ENCODE measurements at places on chromosomes 4 and X. TPM values are rescaled to one million over a fixed set of nuclear protein-coding genes. Genes with fewer than 3 reads are reported as not detected.

GLUD2 gene
- 2.7 TPM for polyA plus RNA-seq

NOA1 gene
- 19.0 TPM for polyA plus RNA-seq

DMD gene
- polyA plus RNA-seq, result 15.4 TPM

UGT2B15 gene
- 0.11 TPM for polyA plus RNA-seq

DNA sequence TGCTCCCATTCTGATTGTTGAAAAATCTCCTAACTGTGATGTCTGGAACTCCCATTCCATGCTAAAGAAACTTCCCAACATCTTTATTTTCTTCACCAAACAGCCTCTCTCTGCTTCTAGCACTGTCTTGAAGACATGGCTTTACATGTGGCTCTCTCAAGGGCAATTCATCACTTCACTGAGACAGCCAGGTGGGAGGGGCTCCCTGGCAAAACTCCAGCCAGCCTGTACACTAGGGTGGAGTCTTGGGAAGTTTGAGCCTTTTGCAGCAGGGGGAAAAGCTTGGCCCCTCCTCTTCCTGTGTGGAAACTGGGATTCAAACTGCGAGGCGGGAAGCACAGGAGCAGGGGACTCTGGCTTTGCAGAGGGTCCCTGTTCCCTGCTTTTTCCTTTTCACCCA lies 130.5 kb upstream of the TTC29 start:
- DNase-seq, result no peak

GRCh38 chrX:41824551-41824950 lies 98.8 kb downstream of the CASK start:
- no peak for DNase-seq

DNA sequence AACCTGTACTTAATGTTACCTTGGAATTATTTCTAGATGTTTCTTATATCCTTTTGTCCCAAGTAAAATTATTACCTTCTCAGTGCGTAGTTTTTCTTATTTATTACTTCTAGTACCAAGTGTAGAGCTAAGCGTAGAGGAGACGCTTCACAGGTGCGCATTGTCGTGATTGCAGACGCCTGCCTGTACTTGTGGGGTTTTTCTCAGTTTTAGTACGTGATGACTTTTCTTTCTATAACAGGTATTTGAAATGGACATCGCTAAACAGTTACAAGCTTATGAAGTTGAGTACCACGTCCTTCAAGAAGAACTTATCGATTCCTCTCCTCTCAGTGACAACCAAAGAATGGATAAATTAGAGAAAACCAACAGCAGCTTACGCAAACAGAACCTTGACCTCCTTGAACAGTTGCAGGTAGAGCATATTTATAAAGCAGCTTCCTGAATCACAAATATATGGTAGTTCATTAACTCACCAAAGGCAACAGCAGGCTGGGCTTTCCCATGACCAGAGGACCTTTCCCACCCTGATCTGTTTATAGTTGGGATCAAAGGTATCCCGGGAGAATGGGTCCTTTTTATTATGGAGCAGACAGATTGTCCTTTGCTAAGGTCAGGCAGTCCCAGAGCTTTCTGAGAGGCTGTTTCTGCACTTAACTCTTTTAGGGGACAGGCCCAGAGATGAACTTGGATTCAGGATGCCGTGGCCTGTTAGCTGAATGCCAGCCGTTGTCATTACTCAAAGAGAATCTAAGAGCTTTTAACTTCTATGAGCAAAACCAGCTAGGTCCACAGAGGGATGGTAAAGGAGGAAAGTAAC lies 172.9 kb downstream of the PTTG2 start:
- peak; percentile 100 for DNase-seq

- DNase-seq, result no peak
Measured at GRCh38 chr4:168618577-168619265, 121.9 kb downstream of the PALLD start.

DNA sequence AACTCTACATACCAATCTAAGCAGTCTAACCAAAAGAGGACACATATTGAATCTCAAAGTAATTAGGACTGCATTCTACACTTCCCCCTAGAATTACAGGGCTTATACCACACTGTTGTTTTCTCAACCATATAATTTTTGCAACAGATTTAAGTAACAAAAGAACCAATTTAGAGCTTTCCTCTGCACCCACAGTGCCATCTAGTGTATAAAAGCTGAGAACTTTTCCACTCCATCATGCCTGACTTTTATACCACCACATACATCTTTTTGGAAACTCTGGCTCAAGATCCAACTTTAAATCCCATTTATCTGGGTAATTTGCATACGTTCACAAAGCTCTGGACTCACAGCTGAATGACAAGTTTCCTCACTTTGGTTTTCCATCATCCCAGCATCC lies 99.5 kb downstream of the EFHC2 start:
- DNase-seq, result no peak

- DNase-seq, result no peak
Measured at GRCh38 chr4:2281575-2282343, 19.9 kb upstream of the MXD4 start.

Data from HepG2 (cell line).